ENCODE measurements at places on chromosomes 3 and 15.

DNA sequence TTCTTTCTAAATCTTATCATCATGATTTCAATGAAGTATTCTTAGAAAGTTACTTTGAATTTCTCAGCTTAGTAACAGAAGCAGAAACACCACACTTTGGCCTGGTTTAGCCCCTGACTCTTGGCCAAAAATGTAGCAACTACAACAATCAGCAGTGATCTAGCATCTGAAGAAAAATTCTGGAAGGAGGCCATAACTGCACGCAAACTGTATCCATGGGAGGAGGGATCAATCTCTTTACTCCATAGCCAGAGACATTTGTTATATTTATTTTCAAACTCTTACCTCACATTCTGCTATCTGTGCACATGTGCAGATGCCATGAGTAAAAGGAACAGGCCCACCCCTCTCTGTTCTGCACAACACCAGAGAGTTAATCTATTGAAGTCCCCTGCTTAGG, 251.0 kb upstream of the P2RY1 start:
- no peak for DNase-seq

GRCh38 chr15:98315971-98316370, 332.4 kb upstream of the IGF1R start:
- no peak for DNase-seq

DNA sequence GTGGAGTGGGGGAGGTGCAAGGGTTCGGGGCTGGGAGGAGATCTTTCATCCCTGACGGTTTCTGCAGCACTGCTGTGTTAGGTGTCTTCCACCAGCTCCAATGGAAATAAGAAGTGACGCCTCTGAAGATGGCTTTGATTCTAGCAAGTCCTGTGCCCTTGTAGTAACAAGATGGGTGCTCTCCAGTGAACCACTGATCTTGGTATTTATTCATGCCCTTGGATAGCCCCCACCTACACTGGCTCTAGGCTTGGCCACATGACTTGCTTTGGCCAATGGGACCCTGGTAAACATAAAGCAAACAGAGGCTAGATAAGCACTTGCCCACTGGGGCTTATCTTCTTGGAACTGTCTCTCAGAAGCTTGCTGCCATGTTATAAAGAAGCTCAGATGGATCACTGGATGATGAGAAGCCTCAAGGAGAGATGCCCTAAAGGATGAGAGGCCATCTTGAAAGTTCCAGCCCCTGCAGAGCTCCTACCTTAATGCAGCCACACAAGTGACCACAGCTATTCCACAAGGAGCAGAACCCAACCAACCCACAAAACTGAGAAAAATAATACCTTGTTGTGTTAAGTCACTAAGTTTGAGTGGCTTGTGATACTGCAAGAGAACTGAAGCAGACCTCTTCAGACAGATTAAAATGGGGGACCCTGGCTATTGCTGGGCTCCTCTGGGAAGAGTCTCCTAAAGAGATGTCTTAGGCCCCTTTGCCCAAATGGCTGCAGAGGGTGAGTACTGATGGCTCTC, 137.9 kb downstream of the PDCD6IP start:
- no peak for DNase-seq

- DNase-seq: peak; percentile 89
Measured at GRCh38 chr15:32802286-32802936, 84.6 kb downstream of the GREM1 start.

- no peak for DNase-seq
Measured at GRCh38 chr3:125481786-125482185, 38.2 kb downstream of the SNX4 start.

DNA sequence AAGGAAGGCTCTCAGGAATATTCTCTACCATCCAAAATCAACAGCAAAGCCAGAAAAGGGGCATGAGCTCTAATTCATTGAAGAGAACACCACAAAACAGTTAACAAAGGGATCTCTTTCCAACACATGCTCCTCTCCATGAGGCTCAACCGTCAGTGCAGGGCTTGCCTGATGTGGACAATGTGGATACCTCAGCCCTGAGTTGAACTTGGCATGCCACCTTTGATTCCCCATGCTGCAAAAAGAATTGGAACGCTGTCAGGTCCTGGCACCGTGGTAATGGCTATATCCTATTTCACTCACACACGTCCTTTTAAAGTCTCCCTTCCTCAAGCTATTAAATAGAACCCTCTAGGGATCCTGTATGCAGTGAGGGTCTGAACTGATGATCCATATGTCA, 30.7 kb upstream of the IP6K2 start:
- no peak for DNase-seq

DNA sequence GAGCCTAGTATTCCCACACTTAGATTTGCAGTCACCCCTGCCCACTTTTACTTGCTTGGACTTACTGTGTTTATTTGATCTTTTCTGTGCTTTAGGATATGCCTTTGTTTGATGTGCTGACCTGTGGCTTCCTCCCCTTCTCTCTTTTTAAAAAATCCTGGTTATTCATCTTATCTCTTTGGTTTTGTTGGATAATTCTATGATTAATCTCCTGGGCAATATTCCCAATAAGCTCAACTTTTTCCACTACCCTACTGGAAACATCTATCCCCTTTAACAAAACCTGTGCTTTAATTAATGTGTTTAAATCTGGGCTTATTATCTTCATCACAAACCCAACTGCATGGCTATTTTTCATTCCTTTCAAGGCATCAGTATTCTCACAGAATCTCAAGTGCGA, 476.0 kb upstream of the TGFBR2 start:
- no peak for DNase-seq

DNA sequence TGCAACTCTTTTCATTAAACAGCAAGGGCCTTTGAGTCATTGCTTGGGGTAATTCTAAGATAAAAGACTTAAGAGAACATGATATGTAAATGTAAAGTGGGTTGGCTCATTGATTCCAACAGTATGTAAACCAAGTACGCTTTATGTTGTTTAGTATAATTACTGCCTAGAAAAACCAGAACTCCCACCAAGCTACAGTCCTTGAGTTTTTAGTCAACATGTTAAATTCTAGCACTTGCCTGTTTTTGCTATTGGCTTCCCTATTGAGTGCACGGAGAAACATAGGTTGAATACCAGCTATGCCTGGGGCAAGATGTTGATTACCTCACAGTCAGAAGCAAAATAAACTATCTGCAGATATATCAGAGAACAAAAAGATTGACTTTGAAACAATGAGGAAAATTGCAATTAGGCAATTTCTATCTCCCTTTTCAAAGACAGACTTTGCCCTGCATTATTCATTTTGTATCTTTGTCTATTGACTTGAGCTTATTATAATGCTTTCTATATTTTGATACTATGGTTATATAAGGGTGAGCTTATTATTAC, 179.3 kb downstream of the ZPLD1 start:
- DNase-seq: no peak

DNA sequence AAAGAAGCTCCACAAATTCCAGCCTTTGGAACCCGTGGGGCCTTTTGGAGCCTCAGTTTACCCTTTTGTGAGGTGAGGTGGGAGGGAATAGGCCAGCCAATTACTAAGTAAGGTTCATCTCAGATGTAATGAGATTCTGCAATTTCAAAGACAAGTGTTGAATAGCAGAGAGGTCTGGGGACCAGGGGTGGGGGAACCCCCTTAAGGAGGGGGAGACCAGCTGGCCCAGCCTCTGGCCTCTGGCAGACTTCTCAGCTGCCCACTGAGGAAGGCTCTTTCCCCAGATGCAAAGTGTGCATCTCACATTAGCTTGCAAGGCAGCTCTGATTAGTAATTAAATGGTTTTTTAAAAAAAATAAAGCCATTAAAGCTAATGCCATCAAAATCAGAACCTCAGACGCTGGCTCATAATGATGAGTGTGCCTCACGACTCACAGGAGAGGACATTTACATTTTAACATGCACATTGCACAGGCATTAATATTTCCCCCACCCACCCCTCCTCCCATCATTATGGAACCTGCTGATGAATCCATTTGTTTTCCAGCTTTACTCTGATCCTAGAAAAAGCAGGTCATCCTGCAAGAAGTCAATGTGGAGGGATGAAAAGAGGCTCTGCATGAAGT, 176.7 kb upstream of the TLE3 start:
- no peak for DNase-seq

GRCh38 chr15:73383310-73384189, 14.8 kb upstream of the HCN4 start:
- no peak for DNase-seq

DNA sequence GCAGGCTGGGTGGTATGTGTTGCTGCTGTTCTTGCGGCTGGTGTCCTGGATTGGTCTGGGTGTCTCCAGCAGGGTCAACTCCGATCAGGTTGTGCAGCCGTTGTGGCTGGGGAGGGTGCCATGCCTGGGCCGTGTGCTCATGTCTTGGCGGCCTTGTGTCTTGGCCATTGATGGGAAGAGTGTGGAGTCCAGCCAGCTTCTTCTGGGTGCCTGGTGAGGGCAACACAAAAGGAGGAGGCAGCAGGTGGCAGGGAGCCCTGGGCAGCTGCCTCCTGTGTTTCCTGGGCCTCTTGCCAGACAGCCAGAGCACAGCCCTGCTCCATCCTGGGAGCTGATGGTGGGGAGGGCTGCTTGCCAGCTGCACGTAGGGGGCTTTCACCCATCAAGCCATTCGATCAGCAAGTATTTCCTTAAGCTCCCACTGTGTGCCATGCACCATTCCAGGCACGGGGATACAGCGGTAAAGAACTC, 4.3 kb downstream of the CHAC1 start:
- no peak for DNase-seq

GRCh38 chr3:129412542-129413198, 15.8 kb downstream of the EFCAB12 start:
- DNase-seq: no peak

GRCh38 chr15:26260517-26261133, 397.5 kb upstream of the ATP10A start:
- DNase-seq: peak; percentile 4

GRCh38 chr3:30073622-30074021, 532.8 kb upstream of the TGFBR2 start:
- DNase-seq: no peak

- DNase-seq: no peak
Measured at GRCh38 chr15:35321926-35322325, 224.0 kb downstream of the DPH6 start.

- peak; percentile 26 for DNase-seq
Measured at GRCh38 chr3:40306336-40306735, 3.2 kb upstream of the EIF1B start.

DNA sequence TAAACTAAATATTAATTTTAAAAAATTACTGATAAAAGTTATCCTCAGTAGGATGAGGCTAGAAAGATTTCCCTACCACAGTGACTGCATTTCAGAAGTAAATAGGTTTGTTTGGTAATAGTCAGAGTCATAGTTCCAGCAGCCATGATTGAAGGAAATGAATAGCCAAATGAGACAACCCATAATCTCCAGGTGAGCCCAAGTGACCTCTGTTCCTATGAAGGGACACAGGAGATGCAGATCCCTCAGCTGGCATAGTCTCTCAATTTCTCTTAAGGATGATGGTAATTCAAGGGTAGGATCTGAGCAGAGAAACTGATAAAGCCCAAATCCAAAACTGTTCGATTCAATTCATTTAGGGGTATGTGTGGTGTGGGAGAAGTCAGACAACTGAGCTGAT, 461.8 kb downstream of the RAP2B start:
- no peak for DNase-seq

GRCh38 chr15:80455668-80456442, 51.7 kb downstream of the ARNT2 start:
- peak; percentile 87 for DNase-seq

DNA sequence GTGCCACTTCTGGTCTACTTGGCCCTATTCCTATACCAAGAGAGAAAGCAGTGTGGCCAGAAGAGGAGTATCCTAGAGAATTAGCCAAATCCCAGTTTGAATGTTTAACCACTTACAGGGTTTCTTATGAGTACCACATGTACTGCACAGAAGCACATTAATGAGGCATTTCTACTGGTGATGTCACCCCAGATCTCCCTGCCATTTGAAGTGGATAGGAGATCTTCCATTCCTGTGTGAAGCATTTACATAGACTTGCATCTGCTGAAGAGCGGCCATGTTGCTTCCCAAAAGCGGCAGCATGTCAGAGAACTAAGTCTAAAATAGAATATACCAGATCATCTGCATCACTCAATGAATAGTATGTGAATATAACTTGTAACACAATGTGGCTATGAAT, 108.4 kb upstream of the TUSC7 start:
- DNase-seq: no peak

- DNase-seq: no peak
Measured at GRCh38 chr3:105869861-105870755, 1.3 kb upstream of the CBLB start.

GRCh38 chr3:188358787-188359493, 205.0 kb downstream of the LPP start:
- DNase-seq: no peak

DNA sequence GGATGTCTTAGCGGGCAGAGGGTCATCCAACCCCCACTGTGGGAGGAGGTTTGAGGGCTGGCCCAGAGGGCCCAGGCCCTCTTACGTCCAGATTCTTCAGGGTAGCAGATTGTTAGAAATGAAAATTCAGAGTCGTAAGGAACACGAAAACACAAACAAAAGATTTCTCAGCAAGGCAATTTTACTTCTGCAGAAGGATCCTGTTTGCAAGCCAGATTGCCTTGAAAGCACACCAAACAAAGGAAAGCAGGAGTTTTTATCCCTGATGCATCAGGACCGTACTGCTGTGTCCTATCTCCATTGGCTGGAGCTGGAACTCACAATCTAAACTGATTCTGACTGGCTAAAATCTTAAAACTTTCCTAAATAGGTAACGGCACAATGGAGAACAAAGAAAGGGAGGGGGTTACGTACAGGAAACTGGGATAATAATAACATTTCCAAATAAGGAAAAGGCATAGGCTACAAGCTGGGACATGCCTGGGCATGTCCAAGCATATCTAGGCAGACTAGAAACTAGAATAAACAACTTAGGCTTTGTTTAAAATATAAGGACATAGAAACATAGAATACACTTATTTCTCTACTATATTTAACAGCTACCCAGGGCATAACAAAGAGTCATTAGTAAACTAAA, 97.3 kb upstream of the C2CD4B start:
- DNase-seq: no peak

GRCh38 chr15:58506064-58506490, 74.3 kb downstream of the LIPC start:
- no peak for DNase-seq

DNA sequence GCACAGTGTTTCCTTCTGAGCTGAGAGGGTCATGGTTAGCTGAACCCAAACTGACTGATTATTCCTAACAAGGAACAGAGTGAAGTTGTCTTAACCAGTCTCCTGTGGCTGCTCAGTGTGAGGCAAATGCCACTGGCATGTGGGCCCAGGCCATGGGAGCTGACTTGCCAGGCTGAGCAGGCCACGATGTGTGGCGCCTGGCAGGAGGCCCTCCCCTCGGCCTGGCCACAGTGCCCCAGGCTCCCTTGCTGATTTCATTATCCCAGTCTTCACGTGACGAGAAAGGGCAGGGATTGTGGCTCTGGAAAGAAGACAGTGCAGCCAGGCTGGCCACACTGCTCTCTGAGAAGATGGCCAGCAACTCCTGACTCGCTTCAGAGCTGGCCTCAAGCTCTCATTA, 58.8 kb downstream of the SLCO2A1 start:
- DNase-seq: no peak

- DNase-seq: no peak
Measured at GRCh38 chr3:47536221-47536891, 22.8 kb upstream of the ELP6 start.

GRCh38 chr15:66805202-66805885, 103.3 kb downstream of the SMAD6 start:
- DNase-seq: no peak
